ACHN (cell line): ENCODE measurements at places on chromosomes 5 and 9.

GRCh38 chr5:102762095-102762534 lies 7.0 kb downstream of the PAM start:
- peak; percentile 45 for DNase-seq

DNA sequence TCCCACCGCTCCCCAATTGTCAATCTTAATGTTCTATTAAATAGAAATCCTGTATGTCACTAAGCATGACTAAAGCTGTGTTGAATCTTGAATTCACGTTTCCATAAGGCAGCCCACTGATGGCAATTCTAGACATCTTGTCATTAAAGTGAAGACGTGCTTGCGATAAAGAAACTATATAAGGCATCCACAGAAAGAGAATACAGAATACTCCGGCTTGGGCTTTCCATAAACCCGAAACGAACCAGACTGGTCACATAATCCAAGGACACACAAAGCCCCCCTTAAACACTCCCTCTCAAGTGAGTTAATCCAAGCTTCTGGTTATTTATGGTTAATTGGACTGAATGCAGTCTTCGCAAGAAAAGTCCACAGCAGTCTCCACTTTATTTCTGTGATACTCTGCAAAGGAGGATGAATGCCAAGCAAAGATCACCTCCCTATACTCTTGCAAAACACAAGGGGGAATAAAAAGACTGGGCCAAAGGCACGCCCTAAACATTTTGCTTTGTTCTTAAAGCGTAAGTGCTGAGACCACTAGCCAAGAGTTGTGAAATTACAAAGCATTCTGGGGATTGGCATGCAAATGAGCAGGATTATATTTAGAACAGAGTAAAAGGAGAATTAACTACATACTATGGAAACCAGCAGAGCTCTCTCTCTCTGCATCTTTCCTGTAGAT lies 54.7 kb downstream of the DPYSL3 start:
- no peak for DNase-seq

DNA sequence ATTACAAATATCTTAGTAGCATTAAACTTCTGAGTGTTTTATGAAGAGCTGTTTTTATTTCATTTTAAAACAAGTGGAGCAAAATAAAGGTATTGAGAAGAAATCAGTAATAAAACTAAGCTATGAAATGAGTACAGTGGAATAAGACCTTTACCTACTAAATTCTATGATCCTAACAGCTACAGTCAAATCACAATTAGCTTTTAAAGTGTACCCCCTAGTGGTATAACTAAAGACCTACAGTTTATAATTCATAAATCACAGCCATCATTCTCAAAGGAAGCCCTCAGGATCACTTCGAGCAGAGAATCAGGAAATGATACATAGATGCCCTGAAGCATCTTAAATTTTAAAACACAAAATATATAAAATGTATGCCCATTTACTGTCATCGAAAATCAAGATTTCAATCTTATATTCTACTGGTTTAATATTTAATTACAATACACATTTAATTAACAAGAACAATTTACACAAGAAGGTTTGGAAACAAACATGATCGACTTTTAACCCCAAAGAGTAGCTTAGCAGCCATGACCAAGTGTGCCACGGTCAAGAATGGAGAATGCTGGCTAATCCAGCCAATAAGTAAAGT lies 12.3 kb downstream of the CCNH start:
- peak; percentile 57 for DNase-seq

DNA sequence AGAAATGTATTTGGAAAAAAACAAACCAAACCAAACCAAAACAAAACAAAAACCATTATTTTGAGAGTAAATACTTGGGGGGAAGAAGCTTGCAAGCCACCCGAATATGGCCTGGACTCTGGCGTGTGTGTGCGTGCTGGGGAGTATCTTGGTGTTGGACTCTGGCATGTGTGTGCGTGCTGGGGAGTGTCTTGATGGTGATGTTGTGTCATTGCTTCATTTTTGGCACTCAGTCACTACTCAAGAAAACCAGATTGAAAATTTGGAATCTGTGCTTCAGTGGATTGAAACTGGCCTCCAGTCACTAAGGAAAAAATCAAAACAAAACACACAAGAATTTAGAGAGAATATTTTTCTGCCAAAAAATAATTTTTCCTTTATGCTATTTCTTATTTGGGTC lies 76.1 kb downstream of the ARRDC3 start:
- DNase-seq = no peak

GRCh38 chr5:55534436-55535198 lies at the start of gene PLPP1:
Gene PLPP1 (minus strand): TSS chr5:55534964. CDS start chr5:55534629, 335 bp downstream.
- peak; percentile 84 for DNase-seq

GRCh38 chr9:131011274-131012022 lies 2.5 kb downstream of the LAMC3 start:
- no peak for DNase-seq

DNA sequence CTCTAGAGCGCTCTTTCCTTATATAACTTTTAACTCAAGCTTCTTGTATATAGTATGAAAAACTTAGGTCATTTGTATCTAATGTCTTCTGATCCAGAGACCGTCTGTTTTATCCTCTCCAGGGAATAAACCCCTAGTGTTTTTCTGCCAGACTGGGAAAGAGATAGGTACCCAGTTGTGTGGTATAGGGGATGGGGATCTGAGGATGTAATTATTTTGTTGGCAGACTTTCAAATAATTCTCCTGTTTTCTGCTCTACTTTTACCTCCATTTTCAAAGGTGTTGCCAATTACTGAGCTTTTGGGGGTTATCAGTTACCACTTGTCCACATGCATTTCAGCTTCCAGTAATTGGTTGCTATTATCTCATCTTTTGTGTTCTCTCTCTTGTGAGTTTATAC lies 17.9 kb downstream of the CCDC171 start:
- no peak for DNase-seq

- no peak for DNase-seq
Observed at GRCh38 chr9:92308893-92309292, 15.4 kb upstream of the IARS1 start.

DNA sequence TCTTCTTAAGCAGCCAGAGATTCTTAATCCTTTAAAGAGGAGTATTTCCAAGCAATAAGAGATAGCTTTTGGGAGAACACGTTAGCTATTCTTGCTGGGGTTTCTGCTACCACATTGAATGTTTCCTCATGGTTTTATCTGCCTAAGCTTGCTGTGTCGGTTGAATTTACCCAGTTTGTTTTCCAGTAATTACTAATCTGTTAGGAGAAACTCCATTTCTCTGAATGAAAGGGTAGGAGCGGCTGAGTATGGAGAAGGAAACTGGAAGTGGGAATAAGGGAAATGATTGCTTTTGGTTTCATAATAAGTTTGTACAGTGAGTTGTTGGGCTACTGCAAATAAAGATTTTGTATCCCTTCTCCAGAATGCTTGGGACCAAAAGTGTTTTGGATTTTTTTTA lies 1.2 kb downstream of the JAK2 start:
- peak; percentile 13 for DNase-seq

DNA sequence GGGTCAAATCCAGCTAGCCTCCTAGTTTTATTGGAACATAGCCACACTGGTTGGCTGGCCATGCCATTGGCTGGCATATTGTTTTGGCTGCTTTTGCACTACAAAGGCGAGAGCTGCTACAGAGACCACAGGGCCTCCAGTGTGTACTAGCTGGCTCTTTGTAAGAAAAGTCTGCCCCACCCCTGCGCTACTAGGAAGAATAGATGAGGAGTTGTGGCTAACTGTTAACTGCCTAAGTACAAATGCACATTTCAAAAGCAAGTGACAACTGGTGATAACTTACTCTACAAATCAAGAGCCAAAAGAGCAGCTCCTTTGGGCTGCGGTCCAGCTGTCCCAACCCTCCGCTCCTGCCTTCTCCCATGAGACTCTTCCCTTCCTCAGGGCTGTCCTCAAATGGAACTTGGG lies 63.9 kb downstream of the SERINC5 start:
- no peak for DNase-seq

DNA sequence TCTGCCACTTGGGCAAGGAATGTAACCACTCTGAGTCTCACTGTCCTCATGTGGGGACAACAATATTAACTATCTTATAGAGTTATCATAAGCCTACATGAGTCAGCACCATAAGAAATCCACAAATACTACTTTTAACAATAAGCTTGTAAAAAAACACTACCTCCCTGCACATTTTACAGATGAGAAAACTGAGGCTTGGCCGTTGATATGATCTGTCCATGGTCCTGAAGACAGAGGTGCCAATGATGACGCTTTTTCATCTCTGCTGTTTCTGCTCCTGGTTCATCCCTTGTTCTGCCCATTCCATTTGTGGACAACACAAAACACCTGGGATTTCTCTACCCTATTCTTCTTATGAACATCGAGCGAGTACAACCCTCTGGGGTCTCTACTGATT lies 23.4 kb upstream of the STRBP start:
- no peak for DNase-seq

GRCh38 chr9:35436933-35437332 lies 53.0 kb upstream of the RUSC2 start:
- DNase-seq = no peak

- peak; percentile 22 for DNase-seq
Observed at GRCh38 chr5:73393611-73394489, 54.7 kb downstream of the FOXD1 start.

DNA sequence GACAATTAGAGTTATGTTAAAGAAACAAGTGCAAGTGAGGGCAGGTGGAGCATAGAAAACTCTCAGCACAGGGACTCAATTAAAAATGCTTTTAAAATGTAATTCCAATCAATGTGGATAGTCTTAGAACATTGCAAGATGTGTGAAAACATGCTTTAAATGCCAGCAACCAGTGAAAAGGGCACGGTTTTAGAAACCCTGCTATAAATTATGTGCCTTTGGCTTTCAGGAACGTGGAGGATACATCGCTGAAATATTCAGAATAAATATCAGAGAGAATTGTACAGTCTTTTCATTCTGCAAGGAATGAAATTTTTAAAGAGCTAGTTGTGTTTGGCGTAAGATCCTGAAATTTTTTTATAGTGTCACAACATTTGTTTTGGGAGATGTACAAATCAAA lies 101.1 kb downstream of the TLE4 start:
- DNase-seq = no peak

- DNase-seq = no peak
Observed at GRCh38 chr5:55657443-55657842, 54.7 kb downstream of the SLC38A9 start.

- DNase-seq = peak; percentile 60
Observed at GRCh38 chr5:122192497-122193496, 63.5 kb downstream of the ZNF474 start.

DNA sequence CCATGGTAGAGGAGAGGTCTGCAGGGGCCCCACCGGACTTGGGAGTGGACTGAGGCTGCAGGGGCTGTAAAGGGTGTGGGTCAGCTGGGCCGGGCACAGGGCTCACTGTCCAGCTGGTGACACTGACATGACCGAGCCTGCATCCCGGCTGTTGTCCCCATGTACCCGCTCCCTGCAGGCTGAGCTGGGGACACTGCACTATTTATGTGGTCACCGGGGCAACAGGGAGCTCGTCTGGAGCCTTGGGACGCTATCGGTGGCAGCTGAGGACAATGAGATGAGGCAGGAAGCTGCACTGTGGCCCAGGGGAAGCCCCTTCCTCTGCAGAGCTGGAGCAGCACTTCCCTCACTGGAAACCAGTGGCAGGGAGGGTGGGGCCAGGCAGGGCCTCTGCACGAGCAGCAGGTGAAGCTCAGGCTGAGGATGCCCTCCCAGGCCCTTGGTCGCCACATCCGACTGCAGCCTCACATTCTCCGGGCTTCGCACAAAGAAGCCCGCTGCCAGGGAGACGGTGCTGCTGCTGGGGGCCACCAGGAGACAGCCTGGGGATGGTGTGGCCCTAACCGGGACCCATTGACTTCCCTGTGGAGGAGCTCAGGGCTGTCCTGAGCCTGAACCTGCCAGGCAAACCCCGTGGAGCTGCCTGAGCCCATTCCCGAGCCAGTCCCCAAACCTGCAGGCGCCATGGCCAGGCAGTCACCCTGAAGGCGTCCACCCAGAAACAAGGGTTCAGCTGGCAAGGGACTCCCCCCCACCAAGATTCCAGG lies 26.4 kb downstream of the ZDHHC11B start:
- DNase-seq = no peak

DNA sequence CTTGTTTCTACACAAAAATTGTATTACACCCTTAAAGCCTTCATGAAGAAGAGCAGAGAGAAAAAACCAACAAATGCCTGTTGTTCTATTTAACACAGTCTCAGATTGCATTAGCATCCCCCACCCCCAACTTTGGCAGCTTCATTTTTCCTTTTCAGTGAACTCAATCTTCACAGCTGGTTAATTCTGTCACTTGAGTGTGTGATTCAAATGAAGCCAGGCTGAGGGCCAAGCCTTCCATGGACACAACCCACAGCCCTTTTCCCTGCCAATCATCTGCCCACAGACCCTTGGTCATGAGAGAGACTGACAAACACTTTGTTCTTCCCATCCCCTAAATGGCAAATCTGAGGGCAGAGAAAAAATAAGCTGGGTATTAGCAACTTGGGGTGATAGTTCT lies 217.5 kb upstream of the NMUR2 start:
- no peak for DNase-seq
